ENCODE measurements at places on chromosomes 12 and 14.

DNA sequence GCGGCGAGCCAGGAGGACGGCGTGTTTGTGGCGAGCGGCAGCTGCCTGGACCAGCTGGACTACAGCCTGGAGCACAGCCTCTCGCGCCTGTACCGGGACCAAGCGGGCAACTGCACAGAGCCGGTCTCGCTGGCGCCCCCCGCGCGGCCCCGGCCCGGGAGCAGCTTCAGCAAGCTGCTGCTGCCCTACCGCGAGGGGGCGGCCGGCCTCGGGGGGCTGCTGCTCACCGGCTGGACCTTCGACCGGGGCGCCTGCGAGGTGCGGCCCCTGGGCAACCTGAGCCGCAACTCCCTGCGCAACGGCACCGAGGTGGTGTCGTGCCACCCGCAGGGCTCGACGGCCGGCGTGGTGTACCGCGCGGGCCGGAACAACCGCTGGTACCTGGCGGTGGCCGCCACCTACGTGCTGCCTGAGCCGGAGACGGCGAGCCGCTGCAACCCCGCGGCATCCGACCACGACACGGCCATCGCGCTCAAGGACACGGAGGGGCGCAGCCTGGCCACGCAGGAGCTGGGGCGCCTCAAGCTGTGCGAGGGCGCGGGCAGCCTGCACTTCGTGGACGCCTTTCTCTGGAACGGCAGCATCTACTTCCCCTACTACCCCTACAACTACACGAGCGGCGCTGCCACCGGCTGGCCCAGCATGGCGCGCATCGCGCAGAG is 873 bp downstream of the PLXNC1 start:
- DNase-seq, result no peak

- no peak for DNase-seq
These were observed 97.0 kb downstream of the CMKLR1 start for GRCh38 chr12:108241986-108242703.

DNA sequence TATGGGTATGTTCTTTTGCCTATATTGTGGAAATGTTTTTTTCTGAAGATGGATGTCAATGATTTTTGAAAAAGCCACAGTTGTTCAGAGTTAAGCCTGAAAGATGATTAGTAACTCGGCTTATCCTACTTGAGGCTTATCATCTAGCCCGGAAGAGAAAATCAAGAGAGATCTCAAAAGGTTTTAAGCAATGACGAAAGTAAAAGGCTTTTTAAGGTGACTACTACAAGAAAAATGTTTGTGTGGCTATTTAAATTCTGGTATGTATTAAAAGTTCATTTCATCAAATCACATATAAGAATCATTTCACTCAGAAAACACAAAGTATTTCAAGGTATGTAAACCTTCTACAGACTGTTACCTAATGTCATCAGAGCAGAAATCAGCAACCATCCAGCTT is 40.2 kb downstream of the HEATR5A start:
- no peak for DNase-seq

GRCh38 chr14:77375973-77376770 is 722 bp downstream of the TMED8 start:
- no peak for DNase-seq

- DNase-seq, result no peak
These were observed 83.7 kb upstream of the ETV6 start for GRCh38 chr12:11565752-11566151.

DNA sequence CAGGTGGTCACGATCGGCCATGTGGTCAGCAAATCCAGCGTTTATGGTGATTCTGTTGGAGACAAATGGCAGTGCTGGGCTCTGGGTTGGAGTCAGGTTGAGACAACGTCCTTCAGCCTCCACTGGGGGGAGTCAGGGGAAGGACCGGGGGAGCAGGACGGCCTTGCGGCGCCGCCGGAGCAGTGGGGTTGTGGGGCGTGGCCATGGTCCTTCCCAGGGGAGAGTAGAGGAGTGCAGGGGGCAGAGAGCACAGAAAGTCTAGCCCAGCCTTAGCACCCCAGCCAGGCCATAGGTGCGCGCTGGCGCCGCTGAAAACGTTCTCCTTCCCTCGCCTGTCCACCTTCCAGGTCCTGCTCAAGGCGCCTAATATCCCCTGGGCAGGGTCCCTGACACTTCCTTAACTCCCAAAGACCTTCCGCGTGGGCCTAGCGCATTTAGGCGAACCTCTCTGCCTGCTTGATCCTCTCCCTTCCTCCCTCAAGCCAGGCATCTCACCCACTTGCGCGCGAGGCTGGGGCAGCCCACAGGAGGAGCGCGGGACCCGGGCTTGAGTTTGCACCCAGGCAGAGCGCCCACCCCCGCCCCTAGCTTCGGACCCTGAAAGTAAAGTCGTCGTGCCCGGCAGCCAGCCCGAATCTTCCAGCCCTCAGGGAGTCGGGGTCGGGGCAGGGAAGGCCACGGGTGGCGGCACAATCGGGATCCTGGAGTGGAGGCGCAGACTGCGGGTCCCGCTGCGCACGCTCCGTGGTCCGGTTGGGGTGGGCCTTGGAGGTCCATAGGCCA is 3.1 kb upstream of the KIF26A start:
- no peak for DNase-seq

GRCh38 chr12:49059045-49059298 is 1.6 kb downstream of the KMT2D start:
- DNase-seq, result no peak

- no peak for DNase-seq
These were observed 55.0 kb downstream of the GLT1D1 start for GRCh38 chr12:128908254-128908653.

- DNase-seq, result no peak
These were observed 95.8 kb upstream of the HMGA2 start for GRCh38 chr12:65728455-65728847.
